ENCODE measurements at places on chromosomes 7 and 10.

DNA sequence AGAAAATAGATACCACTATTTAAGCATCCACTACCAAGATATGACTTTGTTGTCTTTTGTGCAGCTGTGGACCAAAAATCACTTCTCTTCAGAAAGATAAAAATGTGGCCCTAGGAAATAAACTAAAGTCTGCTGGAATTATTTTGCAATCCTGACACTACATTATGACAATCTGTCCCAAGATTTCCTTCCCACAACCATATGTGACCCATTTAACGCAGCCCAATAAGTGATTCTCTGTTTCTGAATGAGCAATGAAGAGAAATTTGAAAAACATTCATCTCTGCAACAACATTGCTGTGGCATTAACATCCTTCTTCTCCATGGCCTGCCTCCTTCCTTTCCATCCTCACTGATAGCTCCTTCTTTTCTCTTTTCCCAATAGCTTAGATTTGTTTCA is 212.0 kb downstream of the TSPAN12 start:
- no peak for DNase-seq

GRCh38 chr7:29247224-29247962 is 52.8 kb downstream of the CHN2 start:
- DNase-seq: no peak

DNA sequence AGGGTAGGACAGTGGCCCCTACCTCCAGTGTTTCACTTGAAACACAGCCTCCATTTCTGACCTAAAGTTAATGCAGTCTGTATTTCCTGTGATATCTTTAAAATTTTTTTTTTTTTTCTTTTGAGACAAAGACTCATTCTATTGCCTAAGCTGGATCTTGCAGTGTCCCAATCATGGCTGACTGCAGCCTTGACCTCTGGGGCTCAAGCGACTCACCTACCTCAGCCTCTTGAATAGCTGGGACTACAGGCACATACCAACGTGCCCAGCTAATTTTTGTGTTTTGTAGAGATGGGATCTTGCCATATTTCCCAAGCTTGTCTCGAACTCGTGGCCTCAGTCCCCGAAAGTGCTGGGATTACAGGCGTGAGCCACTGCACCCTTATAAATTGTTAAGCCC is 16.7 kb upstream of the MGAM2 start:
- no peak for DNase-seq

- DNase-seq: no peak
Measured at GRCh38 chr7:10245406-10245805, 728.3 kb upstream of the PHF14 start.

DNA sequence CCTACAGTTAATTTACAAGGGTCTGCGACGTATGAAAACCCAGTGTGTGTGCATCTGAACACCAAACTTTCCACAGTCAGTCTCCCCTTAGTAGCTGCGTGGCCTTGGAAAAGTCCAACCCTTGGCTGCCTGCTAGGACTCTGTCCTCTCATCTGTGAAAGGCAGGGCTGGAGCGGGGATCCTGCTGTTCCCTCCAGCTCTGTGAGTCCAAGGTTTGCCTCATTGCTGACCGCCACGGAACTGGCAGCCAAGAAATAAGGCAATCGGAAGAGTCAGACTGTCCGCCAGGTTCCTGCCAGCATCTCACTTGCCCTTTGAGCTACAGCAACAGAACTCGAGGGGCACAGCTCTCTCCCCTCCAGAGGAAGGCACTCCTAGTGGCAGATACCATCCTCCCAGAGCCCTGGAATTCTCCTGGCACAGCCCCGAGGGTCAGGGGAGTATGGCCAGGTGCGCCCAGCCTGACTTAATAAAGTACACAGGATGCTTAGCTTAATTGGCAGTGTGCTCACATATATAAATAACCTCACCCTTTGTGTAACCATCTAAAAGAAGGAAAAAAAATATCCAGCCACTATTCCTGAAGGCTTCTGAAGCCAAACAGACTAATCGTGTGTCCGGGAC is 530.1 kb upstream of the FOXK1 start:
- DNase-seq: no peak

DNA sequence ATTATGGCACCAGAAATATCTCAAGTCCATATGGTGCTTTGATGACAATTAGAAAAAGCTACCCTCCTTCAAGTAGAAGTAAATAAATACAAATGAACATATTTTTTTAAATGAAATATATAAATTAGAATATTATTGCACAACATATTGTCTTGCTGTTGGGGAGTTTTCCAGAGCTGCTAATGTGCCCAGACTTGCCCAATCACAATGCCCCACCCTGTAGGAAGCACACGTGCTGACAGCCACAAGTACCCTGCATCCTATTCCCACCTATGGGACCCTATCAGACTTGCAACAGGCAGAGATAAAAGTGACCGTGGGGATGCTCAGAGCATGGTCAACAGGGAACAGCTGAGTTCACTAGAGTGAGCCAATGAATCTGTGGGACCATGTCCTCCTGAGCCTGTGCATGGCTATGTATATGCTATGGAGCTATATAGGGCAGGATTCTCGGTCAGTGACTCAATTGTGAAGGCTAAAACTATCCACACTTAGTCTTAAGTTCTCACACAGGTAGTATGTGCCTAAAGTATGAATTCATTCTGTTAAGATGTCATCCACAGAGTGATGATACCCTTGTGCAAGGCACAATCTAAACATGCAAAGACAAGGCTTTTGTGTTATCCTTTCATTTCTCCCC is 336.0 kb downstream of the HGF start:
- DNase-seq: no peak

- no peak for DNase-seq
Measured at GRCh38 chr7:54932818-54933543, 85.8 kb upstream of the EGFR start.

GRCh38 chr10:104018471-104018870 is 51.5 kb downstream of the SLK start:
- no peak for DNase-seq

DNA sequence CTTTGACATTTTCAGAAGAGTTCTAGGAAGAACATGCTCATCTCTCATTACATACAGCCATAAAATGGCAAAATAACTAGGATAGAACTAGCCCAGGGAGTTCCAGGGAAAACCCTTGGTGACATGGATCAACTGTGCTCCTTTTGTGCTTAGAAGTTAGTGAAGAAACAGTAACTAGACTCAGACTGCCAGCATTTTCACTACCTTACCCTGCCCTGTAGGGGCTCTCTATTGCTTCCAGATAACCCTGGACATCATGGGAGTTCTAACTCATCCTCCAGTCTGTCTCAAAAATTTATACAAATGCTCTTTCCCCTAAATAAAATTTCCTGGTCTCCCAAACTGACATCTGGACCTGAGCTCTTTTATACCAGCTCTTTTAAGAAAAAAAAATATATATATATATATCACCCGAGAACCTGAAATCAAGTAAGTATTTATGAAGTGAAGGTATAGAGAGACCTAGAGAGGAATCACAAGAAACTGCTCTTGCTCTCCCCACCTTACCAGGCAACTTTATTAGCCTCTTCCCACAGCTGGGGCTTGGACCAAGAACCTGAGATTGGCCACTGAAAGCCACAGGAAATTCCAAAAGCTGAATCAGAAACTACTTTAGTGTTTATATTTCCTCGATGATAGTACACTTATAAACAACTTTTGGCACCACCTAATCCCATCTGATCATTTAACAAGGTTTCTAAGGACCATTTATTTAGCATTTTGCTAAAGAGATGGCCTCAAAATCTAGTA is 101.4 kb downstream of the RELN start:
- no peak for DNase-seq

DNA sequence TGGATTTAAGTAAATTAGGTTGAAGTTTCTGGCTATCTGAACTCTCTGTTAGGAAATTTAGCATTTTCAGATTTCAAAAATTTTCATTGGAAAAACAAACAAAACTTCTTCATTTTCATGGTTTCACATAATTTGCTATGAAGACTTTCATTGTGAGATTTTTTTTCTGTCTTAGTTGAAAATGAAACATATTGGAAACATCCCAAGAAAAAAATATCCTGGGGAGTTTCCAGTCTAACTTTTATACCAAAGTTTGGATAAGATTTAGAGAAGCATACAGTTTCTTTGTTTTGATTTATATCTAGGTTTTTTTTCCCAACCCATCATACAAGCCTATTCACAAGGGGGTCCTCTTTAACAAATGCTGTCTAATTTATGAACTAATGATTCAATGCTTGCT is 300.5 kb upstream of the SEMA3A start:
- no peak for DNase-seq

DNA sequence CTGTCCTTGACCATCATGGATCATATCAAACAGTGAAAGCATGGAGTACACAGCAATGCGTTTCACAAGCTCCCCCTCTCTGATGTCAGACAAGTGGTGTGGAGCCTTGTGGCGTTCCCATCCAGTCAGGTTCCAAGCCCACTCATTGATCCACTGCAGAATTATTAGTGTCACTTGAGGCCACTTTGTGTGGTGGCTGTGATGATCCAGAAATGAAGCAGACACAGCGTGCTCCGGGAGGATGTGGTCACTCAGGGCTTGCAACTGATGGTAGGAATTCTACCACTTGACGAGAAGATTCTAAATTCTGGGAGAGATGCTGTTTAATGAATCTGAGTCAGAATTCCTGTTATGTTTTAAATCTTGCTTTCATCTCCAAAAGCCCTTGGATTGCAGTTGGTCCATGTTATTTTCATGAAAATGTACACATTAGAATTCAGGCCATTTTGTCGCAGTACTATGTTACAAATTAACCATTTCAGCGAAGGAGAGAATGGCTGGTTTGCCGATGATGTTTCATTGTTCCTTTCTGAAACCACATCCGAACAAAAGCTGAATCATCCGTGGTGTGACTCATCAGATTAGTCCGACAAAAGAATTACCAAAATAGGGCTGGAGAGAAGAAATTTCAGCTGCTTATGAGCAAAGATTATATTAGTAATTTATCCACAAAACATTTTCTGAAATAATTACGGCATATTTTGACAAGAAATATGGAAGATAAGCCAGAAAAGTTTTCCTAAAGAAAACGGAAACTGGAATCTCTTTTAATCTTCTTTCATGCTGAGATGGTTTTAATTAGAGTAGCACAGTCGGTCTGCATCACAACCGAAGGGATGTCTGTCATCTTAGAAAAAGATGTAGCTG is 48.1 kb downstream of the INSYN2A start:
- DNase-seq: no peak

GRCh38 chr10:91409069-91409868 is 875 bp upstream of the HECTD2 start:
- no peak for DNase-seq

DNA sequence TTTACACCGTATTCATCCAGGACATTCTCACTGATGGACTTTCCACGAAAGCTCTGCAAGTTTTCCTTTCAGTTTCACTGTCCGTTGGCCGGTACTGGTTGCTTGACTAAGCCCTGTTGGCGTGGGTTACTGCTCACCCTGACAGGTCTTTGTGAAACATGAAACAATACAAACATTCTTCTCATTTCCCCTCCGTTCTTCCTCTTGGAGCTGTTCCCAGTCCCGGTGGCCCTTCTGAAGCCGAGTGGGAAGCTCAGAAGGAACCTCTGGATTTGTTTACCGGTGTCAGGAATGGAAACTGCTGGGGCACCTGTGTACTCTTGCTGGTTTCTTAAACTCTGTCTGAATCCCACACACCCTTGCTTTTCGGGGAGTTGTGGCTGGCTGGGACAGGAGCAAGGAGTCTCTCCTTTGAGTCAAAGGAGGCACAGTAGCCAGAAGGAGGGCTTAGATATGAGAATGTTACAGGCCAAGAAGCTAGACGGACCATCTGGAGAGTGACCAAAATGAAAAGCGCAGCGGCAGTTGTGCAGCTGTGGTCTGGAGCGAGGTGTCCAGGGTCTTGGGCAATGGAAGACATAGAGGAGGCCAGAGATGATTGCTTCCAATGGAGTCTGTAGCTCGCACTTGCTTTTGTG is 45.7 kb downstream of the LYZL2 start:
- peak; percentile 23 for DNase-seq

- DNase-seq: peak; percentile 5
Measured at GRCh38 chr10:79936625-79937615, 12.0 kb downstream of the SFTPD start.

DNA sequence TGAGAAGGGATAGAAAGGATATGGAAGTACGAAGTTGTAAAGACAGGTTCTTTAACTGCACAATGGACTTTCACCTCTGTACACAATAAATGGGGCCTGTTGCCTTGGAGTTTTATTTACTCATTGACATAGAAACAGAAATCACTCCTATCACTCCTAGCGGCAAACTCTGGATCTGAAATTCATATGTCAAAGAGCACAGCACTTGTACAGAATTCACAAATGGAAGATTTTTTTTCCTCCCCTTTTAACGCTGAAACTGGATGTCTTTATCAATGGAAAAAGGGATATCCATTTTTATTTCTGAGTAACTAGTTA is 18.2 kb downstream of the NT5C3A start:
- DNase-seq: no peak

DNA sequence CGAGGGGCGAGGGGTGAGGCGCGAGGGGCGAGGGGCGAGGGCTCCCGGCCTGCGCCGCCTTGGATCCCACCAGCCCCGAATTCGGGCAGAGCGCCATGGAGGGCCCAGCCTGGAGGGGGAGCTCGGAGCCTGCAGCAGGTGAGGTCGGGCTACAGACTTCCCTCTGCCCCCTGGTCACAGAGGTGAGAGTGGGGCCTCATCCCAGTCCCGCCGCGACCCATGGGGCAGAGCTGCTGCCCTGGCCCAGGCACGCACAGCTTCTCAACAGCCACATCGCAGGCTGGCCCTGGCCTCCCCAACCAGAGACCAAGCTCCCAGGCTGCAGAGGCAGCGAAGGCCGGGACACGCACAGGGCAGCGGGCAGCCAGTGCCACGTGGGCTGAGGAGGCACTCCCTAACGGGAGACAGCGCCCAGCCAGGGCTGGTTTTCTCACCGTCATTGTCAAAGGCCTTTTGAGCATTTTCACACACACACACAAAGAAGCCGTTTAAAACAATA is 191.8 kb downstream of the PTPRN2 start:
- no peak for DNase-seq

DNA sequence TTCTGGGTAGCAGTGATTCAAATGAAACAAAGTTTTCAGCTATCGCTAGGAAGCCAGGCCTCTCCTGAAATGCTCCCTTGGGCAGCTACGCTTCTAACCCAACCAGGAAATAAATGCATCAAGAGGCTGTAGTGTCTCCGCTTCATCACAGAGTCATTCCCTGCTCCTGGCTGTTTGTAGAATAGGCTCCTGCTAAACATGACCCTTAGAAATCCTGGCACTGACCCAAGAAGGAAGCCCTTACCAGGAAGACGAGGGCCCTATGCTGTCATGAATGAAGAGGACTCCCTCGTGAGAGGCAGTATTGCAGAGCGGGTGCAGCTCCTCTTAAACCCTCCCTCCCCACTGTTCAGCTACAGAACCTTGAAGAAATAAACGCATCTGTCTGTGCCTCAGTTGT is 48.3 kb downstream of the NOD1 start:
- no peak for DNase-seq

DNA sequence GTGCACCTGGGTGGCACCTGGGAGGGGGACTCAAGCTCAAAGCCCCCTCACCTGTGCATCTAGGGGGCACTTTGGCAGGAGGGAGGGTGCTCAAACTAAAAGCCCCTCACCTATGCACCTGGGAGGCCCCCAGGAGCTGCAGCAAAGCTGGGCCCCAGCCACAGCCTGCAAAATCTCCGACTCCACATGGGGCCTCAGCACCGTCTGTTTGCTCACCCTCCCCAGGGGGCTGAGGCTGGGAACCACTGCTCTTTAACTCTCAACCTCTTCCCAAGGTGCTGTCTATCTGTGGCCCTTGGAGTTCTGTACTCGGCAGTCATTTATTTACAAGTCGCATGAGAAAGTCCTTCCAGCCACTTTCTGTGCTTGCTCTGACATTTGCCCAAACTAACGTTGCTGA is 458.4 kb downstream of the DNAJB6 start:
- no peak for DNase-seq

GRCh38 chr10:79292026-79292766 is 55.1 kb upstream of the PPIF start:
- no peak for DNase-seq
